ENCODE measurements at places on chromosomes 3 and 15.

DNA sequence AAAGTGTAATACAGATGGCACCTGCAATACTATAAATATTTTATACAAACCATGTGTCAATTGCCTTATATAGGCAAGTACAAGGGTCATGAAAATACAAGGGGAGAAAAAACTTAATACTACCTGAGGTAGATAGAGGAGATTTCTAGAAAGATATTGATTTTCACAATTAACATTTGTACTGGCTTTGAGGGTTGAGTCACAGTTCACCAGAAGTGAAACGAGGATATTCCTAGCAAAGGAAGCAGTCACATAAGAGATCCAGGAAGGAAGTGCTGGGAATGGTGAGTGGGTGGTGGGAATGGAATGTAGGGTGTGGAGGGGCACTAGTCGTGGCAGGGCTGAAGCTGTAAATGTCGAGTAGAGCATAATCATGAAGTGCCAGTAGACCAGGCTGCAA, 108.7 kb downstream of the P2RY1 start:
- DNase-seq: no peak

GRCh38 chr3:32186097-32186496, 52.4 kb upstream of the CMTM8 start:
- DNase-seq: no peak

- no peak for DNase-seq
Measured at GRCh38 chr3:9088441-9089353, 125.4 kb upstream of the RAD18 start.

- no peak for DNase-seq
Measured at GRCh38 chr3:133979553-133979952, 50.2 kb downstream of the SLCO2A1 start.

DNA sequence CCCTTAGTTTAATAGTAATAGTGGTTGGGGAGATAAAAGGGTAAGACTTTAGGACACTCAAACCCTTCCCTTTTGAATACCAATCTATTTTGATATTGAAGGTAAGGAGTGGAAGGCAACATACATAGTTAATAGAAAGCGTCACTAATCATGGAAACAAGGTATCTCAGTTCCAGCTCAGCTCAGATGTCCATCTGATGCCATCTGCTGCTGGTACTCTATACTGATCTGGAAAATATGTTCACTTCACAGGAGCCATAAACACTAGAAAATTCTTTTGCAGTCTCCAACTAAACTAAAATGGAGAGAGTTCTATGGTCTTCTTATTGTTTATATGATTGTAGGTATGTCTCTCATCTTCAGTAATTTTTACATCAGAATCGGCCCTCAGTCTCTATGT, 1777.1 kb downstream of the OTOL1 start:
- no peak for DNase-seq

- no peak for DNase-seq
Measured at GRCh38 chr3:11622586-11623550, 20.8 kb downstream of the VGLL4 start.

DNA sequence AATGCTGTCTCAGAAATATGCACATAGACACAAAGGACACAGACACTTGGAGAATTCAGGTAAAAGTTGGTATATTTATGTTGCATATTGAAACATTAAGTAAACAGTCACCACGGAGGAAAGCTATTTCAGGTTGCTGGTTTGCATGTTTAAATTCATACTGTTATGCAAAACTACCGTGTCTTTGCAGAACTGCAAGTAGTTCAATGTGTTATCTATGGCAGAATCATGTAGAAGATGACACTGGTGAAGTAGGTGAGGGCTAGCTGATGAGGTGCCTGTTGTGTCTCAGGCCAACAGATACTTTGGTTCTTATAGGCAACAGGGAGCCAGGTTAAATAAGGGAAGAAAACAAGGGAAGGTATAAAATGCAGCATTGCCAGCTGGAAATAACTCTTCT, 511.3 kb downstream of the DIPK2A start:
- no peak for DNase-seq

DNA sequence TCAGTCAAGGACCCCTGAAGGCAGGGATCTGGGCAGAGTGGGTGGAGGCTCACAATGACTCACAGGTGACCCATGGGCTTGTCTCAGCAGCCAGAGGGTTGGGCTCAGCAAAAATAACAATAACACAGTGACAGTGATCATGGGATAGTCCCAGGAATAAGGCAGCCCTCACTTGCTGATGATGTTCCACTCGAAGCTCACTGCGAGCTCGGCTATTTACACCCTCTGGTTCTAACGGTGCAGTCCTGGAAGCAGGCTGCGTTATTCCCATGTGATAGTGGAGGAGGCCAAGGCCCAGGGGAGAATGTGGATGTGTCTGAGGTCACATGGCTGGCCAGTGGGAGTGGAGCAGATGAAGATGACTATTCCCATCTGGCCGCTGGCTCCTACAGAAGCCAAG, 16.2 kb downstream of the CCDC33 start:
- no peak for DNase-seq

GRCh38 chr15:79541196-79541595, 109.1 kb downstream of the MINAR1 start:
- no peak for DNase-seq
